ENCODE measurements at places on chromosomes 4 and X. TPM values are rescaled to one million over a fixed set of nuclear protein-coding genes. Genes with fewer than 3 reads are reported as not detected.

The ENPEP gene
- not detected for polyA plus RNA-seq

The MGAT4D gene
- polyA plus RNA-seq: not detected

The SGMS2 gene
- not detected for polyA plus RNA-seq

The FGFRL1 gene
- polyA plus RNA-seq: 0.45 TPM

The SYNPO2 gene
- polyA plus RNA-seq: 0.21 TPM

The HPGD gene
- 13.1 TPM for polyA plus RNA-seq

The IL3RA gene
- 0.16 TPM for polyA plus RNA-seq

The ASB9 gene
- polyA plus RNA-seq: 2.4 TPM

The SSX1 gene
- not detected for polyA plus RNA-seq

The XKRX gene
- 0.09 TPM for polyA plus RNA-seq

The HTN1 gene
- polyA plus RNA-seq: not detected

The QDPR gene
- polyA plus RNA-seq: 48.8 TPM

The PAGE2B gene
- not detected for polyA plus RNA-seq

The FGF5 gene
- polyA plus RNA-seq: not detected

The APLN gene
- not detected for polyA plus RNA-seq

The HERC5 gene
- 8.2 TPM for polyA plus RNA-seq

The HTRA3 gene
- not detected for polyA plus RNA-seq

The CENPVL1 gene
- not detected for polyA plus RNA-seq

The ZFYVE28 gene
- 6.1 TPM for polyA plus RNA-seq

The MCF2 gene
- polyA plus RNA-seq: not detected

The HS6ST2 gene
- polyA plus RNA-seq: not detected

The FABP2 gene
- not detected for polyA plus RNA-seq

The TMEM150C gene
- 0.18 TPM for polyA plus RNA-seq

The PROM1 gene
- not detected for polyA plus RNA-seq

The NR3C2 gene
- polyA plus RNA-seq: 9.7 TPM

The TLR10 gene
- 0.33 TPM for polyA plus RNA-seq

The KCNIP4 gene
- polyA plus RNA-seq: 0.29 TPM

The NPY1R gene
- not detected for polyA plus RNA-seq

The MAGEB17 gene
- not detected for polyA plus RNA-seq

The GASK1B gene
- 0.06 TPM for polyA plus RNA-seq

The ARHGAP24 gene
- polyA plus RNA-seq: not detected

The TCEAL8 gene
- 82.3 TPM for polyA plus RNA-seq

The RPS6KA6 gene
- polyA plus RNA-seq: not detected

The ANKRD50 gene
- polyA plus RNA-seq: 0.45 TPM

The SATL1 gene
- not detected for polyA plus RNA-seq

The CLNK gene
- polyA plus RNA-seq: not detected
